Posterior vena cava (tissue), 2 donors: ENCODE measurements at places on chromosomes 7 and 10.

GRCh38 chr10:72601144-72601543, 24.7 kb downstream of the MICU1 start:
- DNase-seq, result no peak

DNA sequence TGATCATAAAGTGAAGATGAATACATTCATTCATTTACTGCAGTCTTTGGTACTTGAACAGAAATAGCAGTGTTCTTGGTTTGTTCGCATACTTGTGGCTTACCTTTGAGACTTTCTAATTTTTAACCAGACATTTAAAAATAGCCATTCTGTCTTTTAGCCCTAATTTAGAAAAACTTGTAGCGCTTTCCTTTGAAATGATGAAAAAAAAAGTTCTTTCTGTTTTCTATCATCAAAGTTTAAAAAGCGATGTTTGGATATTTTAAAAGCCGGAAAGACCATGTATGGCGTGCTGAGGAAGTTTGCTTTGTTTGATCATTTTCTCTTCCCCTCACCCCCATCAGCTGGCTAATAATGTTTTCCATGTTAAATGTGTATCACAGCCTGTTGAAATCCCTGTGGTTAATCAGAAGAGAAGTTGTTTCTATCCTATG, 116.3 kb downstream of the CUX1 start:
- no peak for DNase-seq

DNA sequence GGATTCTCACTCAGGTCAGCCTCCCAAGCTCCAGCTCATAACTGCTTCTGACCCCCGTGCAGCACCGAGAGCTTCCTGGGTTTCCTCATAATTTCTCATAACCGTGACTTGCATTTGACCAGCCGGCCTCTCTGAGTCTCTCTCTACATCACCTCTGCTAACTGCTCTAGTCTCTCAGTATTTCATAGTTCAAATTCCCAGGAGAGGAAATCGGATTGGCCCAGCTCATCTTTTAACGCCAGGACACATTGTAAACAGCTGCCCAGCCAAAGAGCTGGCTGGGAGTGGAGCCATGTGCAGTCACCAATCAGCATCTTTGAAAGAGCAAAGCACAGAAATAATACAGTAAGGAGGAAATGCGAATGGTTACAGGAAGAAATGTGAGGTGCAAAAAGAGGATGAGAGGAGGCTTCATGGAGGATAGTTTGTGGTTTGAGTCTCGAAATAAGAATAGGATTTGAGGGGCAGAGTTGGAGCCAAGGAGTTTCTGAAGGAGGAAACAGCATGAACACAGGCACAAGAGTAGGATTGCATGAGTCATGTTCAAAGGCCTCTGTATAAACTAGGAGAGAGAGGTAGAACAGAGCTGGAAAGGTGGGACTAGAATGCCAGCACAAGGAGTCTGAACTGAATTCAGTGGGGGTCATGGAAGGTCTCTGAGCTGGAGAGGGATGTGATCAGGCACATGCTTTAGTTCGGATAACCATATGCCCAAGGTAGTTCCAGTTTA, 15.2 kb upstream of the LBX1 start:
- no peak for DNase-seq

- DNase-seq, result no peak
Observed at GRCh38 chr10:21269289-21269688, 256.2 kb downstream of the SKIDA1 start.

GRCh38 chr7:94996369-94996768, 89.0 kb downstream of the PPP1R9A start:
- no peak for DNase-seq

GRCh38 chr7:51227861-51228260, 88.7 kb downstream of the COBL start:
- DNase-seq, result no peak

DNA sequence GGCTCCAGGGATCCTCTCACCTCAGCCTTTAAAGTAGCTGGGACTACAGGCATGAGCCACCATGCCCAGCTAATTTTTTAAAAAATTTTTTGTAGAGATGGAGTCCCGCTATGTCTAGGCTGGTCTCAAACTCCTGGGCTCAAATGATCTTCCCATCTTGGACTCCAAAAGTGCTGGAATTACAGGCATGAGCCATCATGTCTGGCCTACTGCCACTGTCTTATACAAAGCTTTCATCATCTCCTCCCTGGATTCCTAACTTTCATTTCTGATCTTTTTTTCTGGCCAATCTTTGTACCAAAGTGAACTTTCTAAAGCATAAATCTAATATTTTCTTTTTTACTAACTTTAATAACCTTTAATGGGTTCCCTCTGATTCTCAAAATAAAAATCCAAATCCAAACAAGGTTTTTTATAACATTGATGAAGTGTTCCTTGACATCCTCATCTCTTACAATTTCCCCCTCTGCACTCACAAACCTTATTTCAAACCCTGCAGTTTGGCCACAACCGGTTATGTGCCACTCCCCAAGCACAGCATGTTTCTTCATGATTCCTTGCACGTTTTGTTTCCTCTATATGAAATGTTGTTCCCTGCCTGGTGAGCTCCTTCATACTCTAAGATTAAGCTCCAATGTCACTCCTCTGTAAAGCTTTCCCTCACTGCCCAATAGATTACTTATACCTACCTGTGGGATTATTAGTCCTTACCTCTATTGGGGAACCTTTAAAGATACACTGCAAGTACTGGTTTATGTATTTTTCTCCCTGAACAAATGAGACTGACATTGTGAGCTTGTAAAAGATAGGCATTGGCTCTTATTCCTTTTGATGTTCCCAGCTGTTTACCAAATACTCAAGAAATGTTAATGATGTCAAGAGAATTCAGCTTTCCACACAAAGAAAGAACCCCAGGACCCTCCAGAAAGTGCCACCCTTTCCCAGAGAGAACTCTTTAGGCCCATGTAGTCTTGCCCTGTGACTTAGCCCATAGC, 101.7 kb downstream of the HOXA1 start:
- no peak for DNase-seq
